ENCODE measurements at places on chromosomes 6 and 20.

DNA sequence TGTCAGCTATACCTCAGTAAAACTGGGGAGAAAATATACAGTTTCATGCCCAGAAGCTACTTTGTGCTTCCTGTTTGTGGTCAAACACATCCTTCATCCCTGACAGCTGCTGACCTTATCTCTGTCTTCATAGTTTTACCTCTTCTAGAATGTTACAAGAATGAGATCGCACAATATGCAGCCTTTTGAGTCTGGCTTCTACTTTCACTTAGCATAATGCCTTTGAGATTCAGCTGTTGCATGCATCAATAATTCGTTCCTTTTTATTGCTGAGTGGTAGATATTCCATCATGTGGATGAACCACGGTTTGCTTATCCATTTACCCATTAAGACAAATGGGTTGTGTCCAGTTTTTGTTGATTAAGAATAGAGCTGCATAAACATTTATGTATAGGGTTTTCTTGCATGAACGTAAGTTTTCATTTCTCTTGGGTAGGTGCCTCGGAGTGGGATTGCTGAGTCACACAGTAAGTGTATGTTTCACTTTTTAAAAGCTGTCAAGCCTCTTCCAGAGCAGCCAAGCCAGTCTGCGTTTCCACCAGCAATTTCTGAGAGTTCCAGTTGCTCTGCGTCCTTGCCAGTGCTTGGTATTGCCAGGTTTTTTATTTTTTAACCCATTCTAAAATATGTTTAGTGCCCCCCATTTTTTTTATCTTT is 86.6 kb upstream of the PAX1 start:
- no peak for DNase-seq

GRCh38 chr6:159665868-159666635 is 27.0 kb downstream of the SOD2 start:
- DNase-seq: no peak

DNA sequence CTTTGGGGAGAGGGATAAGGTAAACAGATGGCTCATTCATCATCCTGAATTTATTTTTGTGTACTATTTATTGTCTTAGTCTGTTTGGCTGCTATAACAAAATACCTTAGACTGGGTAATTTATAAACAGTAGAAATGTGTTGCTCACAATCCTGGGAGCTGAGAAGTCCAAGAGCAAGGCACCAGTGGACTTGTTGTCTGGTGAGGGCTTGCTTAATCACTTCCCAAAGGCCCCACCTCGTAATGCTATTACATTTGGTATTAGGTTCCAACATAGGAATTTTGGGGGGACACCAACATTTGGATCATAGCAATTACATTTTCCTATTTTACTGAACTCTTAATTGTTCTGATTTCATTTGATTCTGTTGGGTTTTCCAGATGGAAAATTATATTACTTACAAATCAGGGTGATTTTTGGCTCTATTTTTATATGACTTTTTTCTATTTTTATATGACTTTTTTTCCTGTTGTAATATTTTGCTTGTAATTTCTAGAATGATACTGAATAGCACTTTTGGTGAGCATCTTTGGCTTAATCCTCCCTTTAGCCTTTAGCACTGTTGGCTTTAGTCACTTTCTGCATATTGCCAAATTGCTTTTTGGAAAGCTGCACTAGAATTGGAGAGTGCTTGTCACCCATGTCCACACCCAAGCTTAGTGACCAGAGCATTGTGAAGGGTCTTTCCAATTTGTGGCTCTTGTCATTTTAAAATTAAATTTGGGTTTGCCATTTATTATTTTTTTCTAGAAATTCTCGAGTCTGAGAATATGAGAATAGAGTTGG is 43.7 kb upstream of the TULP4 start:
- no peak for DNase-seq

DNA sequence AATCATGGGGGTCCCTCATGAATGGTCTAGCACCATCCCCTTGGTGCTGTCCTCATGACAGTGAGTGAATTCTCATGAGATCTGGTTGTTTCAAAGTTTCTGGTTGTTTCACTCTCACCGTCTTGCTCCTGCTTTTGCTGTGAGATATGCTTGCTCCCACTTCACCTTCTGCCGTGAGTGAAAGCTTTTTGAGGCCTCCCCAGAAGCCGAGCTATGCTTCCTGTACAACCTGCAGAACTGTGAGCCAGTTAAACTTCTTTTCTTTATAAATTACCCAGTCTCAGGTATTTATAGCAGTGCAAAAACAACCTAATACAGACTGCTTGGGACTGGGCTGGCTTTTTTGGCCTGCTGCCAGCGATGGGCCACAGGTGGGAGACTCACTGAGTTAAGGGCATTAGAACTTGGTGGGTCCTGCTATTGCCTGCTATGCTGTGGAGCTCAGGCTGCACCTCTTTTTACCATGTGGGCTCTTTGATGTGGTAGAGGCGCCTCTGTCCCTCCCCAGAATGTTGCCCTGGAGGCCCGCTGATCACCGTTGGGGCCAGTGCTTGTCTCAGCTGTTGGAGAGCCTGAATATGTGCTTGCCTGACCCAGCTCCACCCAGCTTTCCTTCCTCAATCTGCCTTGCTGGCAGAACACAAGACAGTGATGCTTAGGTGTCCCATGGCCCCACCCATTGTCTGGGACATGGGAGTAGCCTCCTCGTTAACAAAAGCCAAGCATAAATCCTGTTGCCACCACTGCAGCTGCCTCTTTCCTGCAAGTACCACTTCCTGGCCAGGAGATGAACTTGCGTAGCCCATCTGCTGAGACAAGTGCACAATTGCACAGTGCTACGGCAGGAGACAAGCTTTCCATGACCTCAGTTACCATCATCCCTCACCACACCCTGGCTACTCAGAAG is 47.1 kb downstream of the IGF2R start:
- no peak for DNase-seq

GRCh38 chr6:160139420-160139851 is 17.8 kb downstream of the SLC22A1 start:
- DNase-seq: peak; percentile 95

- DNase-seq: no peak
These were observed 450.2 kb downstream of the CBLN4 start for GRCh38 chr20:55555075-55555650.

DNA sequence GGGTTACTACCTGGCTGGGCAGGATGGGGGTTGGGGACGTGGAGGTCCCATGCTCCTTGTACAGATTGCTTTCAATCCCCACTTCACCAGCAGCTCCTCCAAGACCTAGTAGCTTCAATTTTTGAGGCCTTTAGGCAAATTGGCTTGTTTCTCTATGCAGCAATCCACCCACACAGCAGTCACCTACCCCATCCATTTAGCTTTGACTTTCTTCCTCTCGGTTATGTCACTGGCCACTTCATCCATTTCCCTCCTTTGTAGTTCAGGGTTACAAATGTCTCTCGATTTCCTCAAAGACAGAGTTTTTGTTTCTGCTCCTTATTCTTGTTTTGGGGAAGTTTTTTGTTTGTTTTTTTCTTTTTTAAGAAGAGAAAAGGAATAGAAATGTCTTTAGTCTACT is 33.4 kb upstream of the RSPO4 start:
- DNase-seq: no peak

DNA sequence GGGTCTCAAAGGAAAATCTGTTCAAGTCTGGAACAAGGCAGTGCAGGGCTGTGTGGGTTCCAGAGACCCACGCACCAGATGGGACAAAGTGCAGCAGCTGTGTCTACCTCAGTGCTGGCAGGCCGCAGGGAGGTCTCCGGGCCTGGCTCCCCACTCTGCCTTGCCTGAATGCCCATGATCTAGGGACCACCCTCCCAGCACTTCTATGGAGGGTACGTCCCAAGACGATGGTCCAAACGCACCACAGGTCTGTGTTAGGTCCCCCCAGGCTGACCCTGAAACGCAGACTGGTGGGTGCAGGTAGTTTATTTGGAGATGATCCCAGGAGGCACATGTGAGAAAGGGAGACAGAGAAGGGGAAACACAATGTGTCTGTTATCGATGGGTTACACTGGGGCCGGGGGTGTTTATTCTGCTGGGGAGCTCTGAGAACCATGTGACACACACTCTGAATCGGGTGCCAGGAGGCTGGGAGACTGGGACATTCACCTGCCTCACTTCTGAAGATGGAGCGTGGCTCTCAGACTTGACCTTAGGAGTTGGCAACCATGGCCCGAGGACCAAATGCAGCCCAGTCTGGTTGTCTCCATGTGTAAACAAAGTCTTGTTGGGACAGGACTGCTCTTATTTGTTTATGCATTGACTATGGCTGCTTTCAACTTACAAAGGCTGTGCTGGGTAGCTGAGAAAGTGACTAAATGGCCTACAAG is 21.7 kb downstream of the CST9L start:
- no peak for DNase-seq

DNA sequence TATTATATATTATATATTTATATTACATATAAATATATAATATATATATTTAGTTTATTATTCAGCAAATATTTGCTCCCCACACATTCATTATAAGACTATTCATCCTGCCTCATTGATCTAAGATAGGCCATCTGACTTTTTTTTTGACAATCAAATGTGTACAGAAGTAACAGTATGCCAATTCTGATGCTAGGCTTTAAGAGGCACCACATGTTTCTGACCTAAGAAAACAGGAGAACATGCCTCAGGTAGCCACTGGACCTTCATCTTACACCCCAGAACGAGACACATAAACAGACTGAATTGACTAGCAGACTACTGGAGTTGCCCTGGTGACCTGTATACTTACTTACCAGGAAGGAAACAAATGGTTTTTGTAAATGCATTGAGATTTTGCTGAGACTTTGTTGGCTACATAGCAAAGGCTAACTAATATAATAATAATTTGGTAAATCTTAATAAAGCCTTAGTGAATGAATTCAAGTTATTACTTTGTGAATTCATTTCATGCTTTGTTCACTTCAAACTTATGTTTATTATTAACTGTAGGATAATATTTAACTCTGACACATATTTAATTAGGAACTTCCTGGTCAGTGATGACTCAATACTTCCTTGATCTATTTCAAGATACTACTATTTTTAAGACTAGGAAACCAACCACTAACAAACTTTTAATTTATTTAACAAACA is 13.4 kb upstream of the MYO6 start:
- DNase-seq: peak; percentile 12

DNA sequence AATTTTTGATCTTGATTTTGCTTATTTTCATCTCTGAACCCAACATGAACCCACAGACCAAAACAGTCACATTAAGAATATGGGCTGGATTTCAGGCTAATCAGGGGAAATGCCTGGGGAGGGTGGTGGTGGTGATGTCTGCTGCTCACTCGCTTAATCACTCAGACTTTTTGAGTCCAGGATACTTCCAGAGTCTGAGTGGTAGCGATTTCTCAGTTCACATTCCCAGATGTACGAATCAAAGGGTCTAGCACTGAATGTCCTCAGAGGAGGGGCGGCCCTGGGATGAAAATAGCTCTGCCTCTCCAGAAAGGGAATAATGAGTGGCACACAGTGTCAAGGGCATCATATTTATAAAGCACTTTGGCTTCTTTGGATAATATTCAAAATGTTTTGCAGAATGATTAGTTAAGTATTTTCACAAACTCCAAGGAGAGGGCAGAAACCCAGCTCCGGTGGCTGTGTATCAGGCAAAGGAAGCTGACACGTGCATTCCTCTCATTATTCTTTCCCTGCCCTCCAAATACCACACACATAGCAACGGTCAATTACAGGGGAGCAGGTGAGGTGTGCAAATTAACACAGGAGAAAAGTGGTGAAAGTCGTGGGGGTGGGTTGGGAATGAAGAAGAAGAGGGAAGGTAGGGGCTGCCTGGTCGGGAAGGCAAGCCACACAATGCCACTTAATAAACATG is 345.2 kb upstream of the RSPO3 start:
- DNase-seq: peak; percentile 59

DNA sequence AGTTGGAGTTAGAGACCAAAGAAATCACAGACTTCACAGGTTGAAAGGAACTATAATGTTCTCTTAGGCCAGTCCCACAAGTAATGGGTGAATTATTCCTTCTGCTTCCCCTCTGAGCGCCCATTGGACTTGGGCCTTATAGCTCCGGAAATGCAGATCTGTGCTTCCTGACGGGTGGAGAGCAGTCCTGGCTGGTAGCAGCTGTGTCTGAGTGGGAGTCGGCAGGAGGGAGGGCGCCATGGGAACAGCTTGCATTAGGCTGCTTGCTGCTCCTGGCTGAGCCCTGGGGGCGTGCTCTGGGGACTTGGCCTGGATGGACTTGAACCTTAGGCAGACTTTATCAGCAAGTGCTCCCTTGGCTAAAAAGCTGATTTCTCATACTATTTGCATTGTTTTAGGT is 18.4 kb upstream of the NUP153 start:
- peak; percentile 46 for DNase-seq

- no peak for DNase-seq
These were observed 101.2 kb downstream of the SLC35B3 start for GRCh38 chr6:8334113-8334512.

- DNase-seq: no peak
These were observed 81.3 kb downstream of the CDC5L start for GRCh38 chr6:44468835-44469234.

- peak; percentile 92 for DNase-seq
These were observed 28.0 kb upstream of the ZNF217 start for GRCh38 chr20:53621482-53622246.

DNA sequence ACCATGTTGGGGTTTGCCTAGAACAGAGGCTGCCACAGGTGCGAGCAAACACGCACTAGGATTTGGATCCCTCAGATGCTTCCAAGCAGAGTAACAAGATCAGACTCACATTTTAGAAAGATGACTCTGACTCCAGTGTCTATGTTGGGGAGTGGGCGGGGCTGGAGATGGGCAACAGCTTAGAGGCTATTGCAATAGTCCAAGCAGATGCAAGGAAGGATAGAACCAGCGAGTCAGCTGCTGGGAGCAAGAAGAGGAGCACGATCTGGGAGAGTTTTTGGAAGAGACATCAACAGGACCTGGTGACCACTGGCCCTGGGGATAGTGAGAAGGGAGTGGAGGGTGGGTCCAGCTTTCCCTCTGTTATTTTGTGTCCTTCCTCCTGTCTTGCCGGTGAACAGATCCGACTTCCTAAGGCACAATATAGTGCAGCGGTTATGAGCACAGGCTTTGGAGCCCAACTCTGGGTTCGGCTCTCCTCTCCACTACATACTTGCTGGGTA is 52.7 kb downstream of the FGD2 start:
- peak; percentile 67 for DNase-seq

DNA sequence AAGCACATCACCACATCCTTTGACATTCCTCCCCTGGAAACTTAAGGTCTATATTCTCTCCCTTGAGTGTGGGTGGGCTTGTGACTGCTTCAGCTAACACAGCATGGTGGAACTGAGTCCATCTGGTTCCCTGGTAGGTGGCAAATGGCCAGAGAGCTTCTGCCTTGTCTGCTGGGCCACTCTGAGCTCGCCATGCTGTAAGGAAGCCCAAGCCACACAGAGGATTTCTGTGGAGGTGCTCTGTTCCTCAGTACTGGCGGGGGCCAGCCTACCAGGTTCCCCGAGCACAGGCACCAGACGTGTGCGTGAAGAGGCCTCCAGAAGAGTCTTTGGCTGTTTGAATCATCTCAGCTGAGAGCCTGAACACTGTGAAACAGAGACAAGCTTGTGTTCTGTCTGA is 41.6 kb upstream of the PMEPA1 start:
- no peak for DNase-seq
